ENCODE measurements at places on chromosomes 5 and 9. TPM values are rescaled to one million over a fixed set of nuclear protein-coding genes. Genes with fewer than 3 reads are reported as not detected.

Gene ANGPTL2
- total RNA-seq, result 0.17 TPM

GRCh38 chr5:82885627-82886389 is 191.4 kb downstream of the TMEM167A start:
- DNase-seq, result peak; percentile 95

Gene SLC22A4
- 1.6 TPM for total RNA-seq

GRCh38 chr5:6886866-6887265 is 173.6 kb downstream of the TENT4A start:
- DNase-seq, result no peak

DNA sequence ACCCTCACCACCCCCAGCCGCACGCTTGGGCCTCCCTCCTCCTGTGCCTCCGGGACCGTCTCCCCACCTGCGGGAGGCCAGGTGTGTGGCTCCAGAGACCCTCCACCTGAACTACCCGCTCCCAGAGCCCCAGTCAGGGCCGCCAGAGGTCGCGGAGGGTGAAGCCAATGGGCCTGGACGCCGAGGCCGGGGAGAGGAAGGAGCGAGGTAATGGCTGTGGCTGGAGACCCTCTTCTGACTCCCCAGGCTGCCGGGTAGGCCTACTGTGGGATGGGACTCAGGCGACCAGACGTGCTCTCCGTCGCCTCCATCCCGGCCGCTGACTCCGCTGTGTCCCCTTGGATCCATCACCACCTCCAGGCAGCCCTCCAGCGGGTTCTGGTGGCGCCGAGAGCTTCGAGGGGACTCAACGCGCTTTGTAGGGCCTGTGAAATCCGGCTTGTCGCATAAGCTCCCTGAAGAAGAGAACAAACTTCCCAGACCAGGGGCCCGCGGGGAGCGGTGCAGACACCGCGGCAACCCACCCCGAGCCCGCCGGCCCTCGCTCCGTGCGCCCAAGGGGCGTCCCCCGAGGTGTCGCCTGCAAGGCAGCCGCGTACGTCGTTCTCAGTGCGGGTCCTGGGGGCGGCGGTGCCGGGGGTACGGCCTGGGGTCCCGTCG is 12.6 kb downstream of the IRX2 start:
- no peak for DNase-seq

DNA sequence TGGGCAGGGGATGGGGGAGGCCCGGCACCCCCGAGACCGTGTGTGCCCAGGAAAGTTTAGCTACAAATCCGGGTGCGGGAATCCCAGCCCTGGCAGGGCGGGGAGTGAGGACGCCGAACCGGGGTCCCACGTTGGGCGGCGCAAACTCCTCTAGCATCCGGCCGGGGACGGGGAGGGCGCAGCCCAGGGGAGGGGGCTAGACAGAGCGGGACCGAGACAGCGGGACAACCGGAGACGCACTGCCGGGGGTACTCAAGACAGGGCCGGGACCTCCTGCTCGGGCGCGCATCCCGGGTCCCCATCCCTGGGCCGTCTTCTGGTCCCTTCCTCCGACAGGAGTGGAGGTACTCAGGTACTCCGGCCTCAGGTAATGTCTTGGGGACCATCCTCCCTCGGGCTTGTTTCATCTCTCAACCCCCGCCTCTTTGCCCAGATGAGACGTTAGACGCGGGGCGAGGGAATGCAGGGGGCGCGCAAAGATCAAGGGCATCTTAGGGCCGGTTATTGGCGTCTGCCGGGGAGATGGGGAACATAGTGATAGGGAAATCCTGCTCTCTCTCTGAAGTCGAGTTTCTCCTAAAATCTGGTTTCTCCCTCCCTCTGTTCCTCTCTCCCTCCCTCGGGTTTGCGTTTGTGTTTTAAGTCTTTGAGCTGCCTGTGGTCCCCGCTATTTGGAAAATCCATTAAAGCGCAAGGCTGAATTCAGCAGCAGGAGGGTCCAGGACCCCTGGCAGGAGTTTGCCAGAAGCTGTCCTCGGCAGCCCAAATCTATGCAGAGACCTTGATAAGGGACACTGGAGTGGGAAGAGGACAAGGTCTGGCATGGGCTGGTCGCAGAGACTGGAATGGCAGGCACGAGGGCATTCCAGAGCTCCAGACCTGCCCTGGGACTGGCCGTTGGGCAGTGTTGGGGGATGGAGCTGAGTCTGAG is 815 bp downstream of the PDZD2 start:
- no peak for DNase-seq

DNA sequence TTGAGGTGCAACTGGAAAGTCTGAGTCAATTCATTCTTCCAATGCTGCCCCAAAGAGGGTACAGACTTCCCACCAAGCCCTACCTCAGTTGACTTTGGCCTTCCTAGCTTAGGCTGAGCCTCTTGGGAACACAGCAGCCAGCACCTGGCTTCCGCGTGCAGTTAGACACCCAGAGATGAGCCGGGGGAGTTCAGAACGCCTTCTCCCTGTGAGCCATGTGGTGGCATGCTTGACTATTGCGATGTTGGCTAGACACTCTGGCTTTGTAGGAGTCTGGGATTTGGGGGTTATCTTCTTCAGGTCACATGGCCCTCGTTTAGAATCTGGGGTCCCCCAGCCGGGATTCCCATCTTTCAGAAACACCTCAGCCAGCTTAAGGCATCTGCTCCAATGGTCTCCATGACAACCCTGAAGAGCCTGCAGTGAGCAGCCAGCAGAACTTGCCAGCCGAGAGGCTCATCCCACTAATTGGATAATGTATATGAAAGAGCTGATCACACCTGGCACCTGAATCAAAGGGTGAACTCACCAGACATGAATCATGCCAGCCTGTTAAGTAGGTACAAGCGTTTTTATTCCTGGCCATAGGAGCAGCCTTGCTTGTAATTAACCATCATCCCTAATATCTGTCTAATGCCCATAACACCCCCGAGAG is 167.5 kb downstream of the SYK start:
- no peak for DNase-seq

GRCh38 chr9:29966247-29966646 is 2393.0 kb upstream of the C9orf72 start:
- peak; percentile 14 for DNase-seq

DNA sequence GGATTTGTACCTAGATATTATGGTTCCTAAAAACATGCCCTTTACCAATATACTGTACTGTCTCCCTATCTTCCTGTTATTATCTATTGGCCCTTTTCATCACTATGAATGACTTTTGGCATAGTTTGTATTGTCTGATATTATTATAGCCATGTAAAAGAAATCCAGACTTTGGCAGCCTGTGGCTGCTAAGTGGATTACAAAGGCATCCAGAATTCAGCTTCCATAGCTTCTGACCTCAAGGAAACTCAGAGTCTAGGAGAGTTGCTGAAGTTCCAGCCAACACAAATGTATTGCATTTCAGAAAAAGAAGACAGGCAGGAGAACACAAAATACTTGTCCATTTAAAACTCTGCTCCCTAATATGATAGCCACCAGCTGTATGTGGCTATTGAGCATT is 319.2 kb upstream of the MPDZ start:
- DNase-seq, result no peak

Gene PCDHA1
- 0.35 TPM for total RNA-seq

Gene SLC6A19
- total RNA-seq, result not detected

GRCh38 chr5:88390481-88390880 is 121.8 kb upstream of the TMEM161B start:
- no peak for DNase-seq

Gene PCAT7
- total RNA-seq, result 1.0 TPM

GRCh38 chr5:31585895-31586270 is 53.0 kb upstream of the PDZD2 start:
- DNase-seq, result peak; percentile 6

Gene ARID3C
- not detected for total RNA-seq

GRCh38 chr5:37071487-37071886 is 177.7 kb downstream of the CPLANE1 start:
- DNase-seq, result no peak

Gene CCNJL
- 4.2 TPM for total RNA-seq

Gene PCDHA7
- 0.87 TPM for total RNA-seq

Gene DMRT3
- not detected for total RNA-seq

Gene TXNDC8
- total RNA-seq, result not detected

DNA sequence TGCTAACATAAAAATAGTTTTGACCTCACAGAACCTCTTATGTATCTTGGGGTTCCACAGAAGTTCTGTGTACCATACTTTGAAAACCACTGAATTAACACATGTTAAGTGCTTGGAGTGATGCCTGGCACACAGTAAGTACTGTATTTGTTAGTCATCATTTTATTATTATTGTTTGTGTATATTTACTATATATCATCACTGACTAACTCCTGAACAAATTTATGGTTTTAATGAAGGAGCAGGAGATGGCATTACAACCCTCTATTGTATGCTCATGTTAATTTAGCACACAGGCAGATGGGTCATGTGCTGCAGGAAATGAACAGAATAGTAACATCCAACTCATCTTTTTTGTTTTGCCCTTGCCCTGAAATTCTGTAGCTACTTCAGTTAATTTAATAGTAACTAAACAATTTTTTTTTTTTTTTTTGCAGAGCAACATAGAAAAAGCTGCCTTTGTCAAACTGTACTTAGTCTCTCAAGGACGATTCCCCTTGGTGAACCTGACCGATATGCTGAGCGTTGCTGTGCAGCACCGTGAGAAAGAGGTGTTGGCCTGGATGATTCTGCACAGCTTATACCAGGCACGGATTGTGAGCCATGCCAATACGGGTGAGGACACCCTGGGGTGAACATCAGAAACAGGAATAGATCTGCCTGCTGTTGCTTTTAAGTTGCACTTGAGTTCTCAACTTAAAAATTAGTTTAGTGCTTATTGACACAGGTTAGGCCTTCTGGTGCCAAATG is 45.4 kb downstream of the HACD4 start:
- DNase-seq, result no peak

Gene SMIM3
- 39.4 TPM for total RNA-seq

GRCh38 chr9:93549611-93550010 is 26.8 kb upstream of the PHF2 start:
- DNase-seq, result peak; percentile 54

Gene STXBP1
- total RNA-seq, result 10.8 TPM

Gene SHISAL2B
- total RNA-seq, result not detected

Gene TRAF1
- 16.0 TPM for total RNA-seq

DNA sequence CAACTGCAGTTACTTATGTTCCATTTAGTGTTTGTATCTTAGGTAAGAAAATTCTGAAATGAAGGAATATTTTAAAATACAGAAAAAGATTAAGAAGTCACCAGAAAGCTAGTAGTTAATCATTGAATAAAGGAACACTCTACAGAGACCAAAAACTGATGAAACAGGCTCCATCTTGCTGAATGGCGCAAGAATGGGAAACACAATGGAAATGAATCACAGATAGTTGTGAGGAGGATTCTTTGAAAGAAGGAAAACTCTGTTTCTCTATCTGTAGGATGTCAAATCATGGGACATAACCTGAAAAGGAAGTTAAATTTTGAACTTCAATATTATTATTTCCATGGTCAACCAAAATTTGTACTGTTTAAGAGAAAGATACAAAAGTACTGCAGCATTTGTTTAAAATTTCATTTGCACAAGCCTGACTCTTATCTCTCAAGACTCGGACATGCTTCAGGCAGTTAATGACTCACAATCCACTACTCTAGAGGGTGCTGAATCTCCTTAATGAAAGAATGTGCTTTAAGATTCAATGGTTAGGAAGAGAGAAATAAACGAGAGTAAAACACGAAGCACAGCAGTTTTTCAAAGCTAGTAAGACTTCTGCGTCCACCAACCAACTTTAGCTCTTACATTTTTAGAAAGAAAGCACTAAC is 1064.4 kb upstream of the DMAC1 start:
- peak; percentile 88 for DNase-seq

GRCh38 chr5:36607838-36608783 is 1.7 kb downstream of the SLC1A3 start:
- DNase-seq, result peak; percentile 74

All from renal cortical epithelial cell (primary cell).